ENCODE measurements at places on chromosomes 11 and 22.

DNA sequence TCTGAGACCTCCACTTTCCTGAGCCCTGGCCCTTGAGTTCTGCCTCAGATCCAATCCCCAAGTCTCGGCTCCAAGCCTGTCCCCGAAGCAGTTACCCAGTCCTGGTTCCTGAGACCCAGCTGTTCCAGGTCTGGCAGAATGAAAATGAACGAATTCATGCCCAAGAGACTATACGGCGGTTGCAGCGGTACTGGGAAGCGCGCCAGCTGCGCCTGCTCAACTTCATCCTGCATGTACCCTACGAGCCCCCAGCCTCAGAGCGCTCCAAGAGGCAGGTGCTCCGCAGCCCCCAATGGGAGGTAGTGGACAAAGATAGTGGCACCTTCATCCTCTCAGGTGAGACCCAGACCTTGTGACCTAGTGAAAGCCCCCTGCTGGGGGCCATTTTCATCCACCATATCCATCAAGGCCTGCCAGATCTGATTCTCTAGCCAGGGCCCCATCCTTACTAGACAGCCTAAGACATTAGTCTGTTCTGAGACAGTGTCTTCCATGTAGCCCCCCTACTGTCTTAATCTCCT lies 42.7 kb downstream of the DNHD1 start:
- no peak for DNase-seq

DNA sequence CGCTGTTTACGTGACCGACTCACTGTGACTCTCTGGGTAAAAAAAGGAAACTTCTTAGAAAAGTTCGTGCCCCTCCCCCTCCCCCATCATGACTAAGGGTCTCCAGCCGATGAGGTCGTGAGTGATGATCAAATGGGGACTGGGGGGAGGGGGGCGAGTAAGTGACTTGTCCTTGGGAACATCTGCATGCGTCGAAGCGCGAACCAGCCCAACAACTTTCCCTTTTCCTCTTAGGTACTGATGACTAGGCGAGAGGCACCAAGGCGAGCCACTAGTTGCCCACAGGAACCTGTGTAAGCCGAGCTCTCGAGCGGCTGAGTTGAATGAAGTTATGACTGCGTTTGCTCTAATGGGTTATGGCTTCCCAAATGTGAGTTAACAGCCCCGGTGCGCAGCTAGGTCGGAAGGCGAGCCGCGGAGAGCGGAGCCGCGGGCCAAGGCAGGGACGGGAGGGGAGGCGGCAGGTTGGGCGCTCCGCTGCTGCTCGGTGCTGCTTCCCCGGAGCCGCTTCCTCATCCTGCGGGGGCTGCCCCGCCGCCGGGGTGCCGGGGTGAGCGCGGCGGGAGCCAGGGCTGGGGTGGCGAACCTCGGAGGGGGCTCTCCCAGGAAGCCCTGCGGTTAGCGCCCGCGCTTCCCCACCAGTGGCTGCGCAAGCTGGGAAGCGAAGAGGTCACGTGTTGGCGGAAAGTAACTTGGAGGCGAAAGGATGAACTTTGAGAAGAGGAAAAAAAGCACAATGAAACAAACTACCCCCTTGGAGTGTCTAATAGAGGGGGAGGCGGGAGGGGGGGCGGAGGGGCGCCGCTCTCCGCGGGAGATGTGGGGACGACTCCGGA lies 22.1 kb upstream of the BDNF start:
- DNase-seq, result peak; percentile 45

- DNase-seq, result no peak
Measured at GRCh38 chr11:74444173-74444826, 23.0 kb downstream of the KCNE3 start.

GRCh38 chr11:93849751-93850593 lies 446 bp downstream of the VSTM5 start:
- DNase-seq, result no peak

Data from brain microvascular endothelial cell (primary cell).